ENCODE measurements at places on chromosomes 5 and 9.

DNA sequence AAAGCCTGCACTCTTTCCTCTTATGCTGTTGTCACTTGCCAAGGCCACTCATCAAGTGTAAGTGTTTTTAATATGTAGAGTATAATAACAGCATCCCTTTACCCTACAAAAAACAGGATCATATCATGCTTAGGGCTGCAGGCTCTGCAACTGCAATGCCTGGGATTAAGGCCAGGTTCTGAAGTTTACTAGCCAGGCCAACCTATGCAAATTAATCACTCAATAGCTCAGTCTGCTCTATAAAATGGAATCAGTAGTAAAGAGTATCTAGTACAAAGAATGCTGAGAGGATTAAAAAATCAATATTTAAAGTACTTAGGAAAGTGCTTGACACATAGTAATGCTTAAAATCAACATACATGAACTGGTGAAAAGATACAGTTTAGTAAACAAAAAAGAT, 253.3 kb downstream of the EDIL3 start:
- DNase-seq: no peak

- DNase-seq: no peak
These were observed at the start of gene ENG for GRCh38 chr9:127854184-127854806. Gene ENG, minus strand, starts transcription at chr9:127854658. Its CDS starts 303 bp downstream, at chr9:127854355.

DNA sequence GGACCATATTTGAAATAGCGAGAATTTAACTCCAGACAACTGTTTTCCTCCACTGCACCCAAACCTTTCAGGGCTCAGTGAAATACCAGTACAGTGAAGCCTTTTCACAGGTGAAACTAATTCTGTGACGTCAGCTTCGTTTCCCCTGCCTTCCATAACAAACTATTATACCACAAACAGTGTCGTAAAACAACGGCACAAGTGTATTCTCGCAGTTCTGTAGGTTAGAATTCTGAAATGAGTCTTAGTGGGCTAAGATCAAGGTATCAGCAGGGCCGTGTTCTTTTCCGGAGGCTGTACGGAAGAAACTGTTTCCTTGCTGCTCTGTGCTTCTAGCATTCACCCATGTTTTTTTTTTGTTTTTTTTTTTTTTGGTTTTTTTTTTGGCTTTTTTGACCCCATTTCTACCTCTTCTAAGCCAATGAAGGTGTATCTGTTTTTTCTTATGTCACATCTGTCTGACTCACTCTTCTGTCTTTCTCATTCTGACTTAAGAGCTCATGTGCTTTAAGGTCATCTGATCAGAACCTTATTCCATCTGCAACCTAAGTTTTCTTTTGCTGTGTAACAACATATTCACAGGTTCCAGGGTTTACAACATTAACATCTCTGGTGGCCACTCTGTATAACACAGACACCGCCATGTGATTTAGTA, 20.1 kb downstream of the ISOC1 start:
- DNase-seq: no peak

- DNase-seq: no peak
These were observed 267.5 kb downstream of the ACTL7B start for GRCh38 chr9:108588246-108588645.

DNA sequence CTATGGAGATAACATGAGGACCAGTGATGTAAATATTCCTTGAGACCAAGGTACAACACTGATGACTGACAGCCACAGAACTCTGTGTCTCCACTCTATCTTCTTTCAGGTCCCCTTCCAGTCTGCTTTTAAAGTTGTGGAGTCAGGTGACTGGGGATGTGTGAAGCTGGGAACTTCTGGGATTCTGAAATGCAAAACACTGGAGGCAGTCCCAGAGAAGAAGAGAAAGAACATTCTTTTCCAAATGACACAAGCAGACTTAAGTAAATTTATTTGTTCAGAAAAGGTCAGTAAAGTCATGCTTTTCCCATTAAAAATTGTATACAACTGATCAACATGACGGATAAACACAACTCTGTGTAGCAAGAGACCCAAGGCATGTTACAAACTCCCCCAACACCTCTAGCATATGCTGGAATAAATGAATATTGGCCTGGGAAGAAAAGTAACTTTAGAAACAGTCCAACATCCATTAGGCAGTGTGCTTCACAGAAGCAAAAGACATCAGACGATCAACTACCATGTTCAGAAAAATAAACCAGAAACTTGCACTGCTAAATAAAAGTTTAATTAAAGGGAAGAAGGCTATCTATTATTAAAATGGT, 92.4 kb upstream of the IFNK start:
- DNase-seq: no peak
